ENCODE measurements at places on chromosomes 1 and 21. TPM values are rescaled to one million over a fixed set of nuclear protein-coding genes. Genes with fewer than 3 reads are reported as not detected.

Gene DNALI1
- total RNA-seq: 0.72 TPM

Gene DPH5
- total RNA-seq: 29.8 TPM

Gene CYP2J2
- 16.9 TPM for total RNA-seq

Gene C8A
- total RNA-seq: not detected

Gene MTMR11
- 40.3 TPM for total RNA-seq

DNA sequence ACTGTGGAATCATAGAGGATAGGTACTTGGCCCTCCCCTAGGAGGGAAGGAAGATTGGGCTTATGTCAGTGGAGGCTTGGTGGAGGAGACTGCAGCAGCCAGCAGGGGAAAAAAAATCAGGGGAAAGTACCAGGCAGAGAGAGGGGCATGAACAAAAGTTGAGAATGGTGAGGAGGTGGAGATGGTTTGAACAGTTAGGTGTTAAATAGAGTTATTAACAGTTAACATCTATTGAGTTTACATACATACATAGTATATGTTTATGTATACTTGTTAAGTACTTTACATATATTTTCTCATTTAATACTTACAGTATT is 136.5 kb upstream of the HNRNPU start:
- DNase-seq: no peak

GRCh38 chr21:14353726-14354125 is 29.2 kb downstream of the HSPA13 start:
- no peak for DNase-seq

DNA sequence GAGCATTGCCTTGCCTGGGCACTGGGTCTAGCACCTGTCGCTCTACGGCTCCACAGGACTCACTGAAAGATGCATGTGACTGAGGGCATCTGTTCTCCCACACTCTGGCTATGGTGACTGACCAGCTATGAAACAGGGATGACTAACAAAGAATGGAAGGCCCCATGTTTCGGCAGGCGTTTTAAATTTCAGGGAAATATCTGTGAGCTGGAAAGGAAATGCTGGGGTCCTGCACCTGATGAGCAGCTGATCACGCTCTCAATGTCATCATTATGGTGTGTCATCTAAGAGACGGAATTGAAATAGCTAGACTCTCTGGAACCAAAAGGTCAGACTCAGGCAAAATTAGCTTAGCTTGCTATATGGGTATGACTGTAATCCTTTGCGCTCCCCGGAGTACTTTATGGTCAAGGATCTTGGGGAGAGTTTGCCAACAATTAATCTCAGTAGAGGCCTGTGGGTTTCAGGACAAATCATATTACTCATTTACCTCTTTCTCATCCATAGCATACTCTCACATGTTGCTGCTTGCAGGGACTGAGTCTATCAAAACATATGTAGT is 24.5 kb upstream of the PALMD start:
- no peak for DNase-seq

GRCh38 chr1:210251680-210252490 is 19.3 kb downstream of the SERTAD4 start:
- DNase-seq: no peak

DNA sequence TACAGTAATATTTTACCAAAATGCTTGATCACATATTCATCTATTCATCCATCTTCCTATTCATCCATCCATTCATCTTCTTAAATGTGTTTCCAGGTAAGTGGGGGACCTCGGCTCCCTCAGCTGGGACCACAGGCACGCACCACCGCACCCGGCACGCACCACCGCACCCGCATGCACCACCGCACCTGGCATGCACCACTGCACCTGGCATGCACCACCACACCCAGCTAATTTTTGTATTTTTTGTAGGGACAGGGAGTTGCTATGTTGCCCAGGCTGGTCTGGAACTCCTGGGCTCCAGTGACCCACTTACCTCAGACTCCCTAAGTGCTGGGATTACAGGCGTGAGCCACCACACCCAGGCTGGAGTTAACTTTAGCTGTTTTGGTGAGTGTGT is 21.2 kb downstream of the ACTRT2 start:
- DNase-seq: peak; percentile 55

DNA sequence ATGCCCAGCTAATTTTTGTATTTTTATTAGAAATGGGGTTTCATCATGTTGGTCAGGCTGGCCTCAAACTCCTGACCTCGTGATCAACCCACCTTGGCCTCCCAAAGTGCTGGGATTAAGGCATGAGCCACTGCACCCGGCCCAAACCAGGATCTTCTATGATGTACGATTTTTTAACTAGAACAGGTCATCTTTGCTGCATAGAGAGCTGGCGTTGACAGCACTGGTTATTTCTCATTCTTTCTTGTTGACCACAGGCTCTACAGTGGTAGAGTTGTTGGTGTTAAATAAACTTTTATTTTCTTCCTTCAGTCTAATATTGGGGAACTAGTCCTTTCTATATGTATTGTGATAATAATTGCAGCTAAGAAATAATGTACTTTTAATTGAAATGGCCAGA is 3.8 kb upstream of the MAB21L3 start:
- DNase-seq: no peak

- DNase-seq: no peak
Observed at GRCh38 chr1:117171900-117172511, 38.7 kb downstream of the VTCN1 start.

DNA sequence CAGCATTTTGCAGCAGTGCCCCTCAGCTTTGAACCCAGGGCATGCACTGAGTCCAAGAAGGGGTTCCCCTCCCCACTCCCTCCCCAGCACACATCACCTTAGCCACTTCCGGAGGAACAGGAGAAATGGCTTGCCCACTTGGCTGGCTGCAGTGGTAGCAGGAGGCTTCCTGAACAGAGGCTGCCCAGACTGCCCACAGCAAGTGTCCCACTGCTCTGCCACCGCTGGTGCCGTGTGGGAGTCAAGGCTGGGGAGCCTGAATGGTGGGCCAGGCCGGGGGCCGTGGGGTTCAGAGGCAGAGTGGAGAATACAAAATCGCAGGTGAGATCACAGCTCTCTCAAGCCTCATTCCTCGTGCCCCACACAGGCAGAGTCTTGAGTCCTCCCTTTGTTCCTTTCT is 34.5 kb downstream of the CD247 start:
- no peak for DNase-seq

GRCh38 chr1:160206421-160207117 is 1.4 kb downstream of the PEA15 start:
- peak; percentile 49 for DNase-seq

- no peak for DNase-seq
Observed at GRCh38 chr1:168672278-168672677, 56.7 kb downstream of the DPT start.

GRCh38 chr1:173122344-173122935 is 71.7 kb upstream of the TNFSF18 start:
- DNase-seq: no peak

GRCh38 chr21:35663856-35664606 is 396.3 kb downstream of the SETD4 start:
- DNase-seq: no peak

GRCh38 chr1:10054465-10054864 is 21.7 kb downstream of the UBE4B start:
- no peak for DNase-seq

GRCh38 chr1:47232187-47232874 is at the start of gene TAL1:
Gene TAL1, minus strand, starts transcription at chr1:47232225. Its CDS starts 6,337 bp downstream, at chr1:47225888.
- DNase-seq: no peak

- DNase-seq: no peak
Observed at GRCh38 chr1:164051782-164052181, 507.2 kb upstream of the PBX1 start.

DNA sequence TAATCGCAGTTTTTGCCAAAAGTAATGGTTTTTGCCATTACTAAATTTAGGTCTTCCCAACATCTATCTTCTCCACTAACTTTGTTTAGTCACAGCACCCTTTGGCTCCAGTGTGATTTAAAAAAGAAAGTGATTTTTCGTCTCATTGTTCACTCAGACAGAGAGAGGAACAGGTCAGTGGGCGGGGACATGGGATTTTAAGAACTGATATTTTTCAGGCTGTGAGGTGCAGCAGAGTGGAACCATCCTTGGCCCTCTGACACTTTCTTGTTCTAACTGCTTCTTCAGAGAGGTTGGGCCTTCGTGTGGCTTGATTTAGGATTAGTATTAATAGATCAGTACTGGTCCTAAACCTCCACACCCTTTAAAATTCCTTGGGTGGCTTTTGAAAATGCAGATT is 38.8 kb downstream of the CASQ2 start:
- DNase-seq: no peak

DNA sequence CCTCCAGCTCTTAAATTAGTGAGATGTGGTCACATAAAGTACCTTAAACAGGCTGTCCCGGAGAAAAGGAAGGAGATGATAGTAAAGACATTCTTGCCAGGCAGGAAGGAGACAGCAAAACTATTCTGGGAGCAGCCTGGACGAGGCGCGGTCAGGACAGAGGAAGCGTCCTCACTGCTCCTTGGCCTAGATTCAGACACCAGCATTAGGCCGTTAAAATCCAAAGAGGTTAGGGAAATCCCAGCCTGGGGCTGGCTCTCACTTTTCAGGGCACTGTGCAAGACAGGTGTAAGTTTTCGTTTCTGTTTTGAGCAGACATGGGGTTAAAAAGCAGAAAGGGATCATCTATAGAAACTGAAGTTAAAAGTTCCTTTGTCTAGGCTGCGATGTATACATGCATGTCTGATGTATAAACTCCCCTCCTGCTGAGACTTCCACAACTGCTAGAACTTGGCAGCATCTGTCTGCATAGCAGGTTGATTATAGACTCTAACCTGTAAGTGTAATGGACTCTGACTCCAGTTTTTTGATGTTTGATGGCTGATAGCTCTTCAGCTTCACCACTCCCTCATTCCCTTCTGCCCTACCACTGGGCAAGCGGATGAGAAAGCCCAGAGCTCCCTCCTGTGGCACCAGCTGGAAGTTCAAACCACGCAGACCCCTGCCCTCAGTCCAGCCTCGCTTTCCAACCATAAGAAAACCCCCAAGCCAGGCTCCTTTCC is 21.5 kb downstream of the STPG1 start:
- peak; percentile 76 for DNase-seq

GRCh38 chr1:175920381-175920780 is 177.0 kb upstream of the TNR start:
- no peak for DNase-seq

DNA sequence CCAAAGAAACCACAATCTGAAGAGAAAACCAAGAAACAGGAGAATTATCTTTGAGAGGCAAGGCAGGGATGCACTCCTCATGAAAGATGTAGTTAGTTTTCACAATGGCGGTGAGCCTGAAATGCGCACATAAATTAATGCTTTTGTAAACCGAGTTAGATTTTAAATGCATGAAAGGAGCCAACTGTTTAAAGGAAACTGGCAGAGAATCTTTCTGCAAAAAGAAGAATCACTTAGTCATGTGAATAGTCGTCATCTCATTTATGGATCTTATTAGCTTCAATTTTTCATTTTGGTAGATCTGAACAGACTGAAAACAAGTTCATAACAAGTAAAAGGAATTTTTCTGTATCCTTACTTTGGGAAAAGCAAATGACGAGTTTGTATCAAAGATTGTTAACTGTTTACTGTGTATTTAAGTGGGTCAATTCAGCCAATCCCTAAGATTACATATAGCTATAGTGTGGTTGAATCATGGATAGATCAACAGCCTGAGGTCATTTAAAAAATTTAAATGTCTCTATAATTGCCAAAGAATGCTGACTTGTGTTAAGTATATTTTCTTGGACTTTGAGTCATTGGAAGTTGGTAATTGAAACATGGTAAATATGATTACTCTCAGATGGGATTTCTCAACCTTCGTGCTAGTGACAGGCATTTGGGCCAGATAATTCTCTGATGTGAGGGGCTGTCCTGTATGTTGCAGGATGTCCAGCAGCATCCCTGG is 226.6 kb upstream of the KAZN start:
- DNase-seq: no peak
